ENCODE measurements at places on chromosomes 2 and 18.

DNA sequence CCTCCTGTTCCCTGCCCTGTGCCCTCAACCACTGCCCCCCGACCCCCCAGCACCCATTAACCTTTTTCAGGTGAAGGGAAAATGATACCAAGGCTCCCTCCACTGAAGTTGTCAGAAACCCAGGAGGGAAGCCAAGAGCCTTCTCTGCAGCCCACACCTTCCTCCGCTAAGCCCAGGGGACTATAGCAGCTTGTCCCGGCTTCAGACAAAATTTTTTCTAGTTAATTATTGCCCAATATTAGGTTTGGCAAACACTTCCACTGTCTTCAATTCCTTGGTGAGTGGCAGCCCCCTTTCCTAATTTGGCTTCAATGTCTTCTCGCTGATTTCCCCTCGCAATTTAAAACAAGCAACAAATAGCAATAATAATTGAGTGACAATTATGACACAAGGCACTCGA, 23.9 kb downstream of the RFX8 start:
- DNase-seq, result no peak

GRCh38 chr2:120474486-120474885, 128.6 kb downstream of the INHBB start:
- no peak for DNase-seq

- DNase-seq, result no peak
These were observed 2.4 kb upstream of the HOXD8 start for GRCh38 chr2:176126929-176127773.

GRCh38 chr2:52594026-52594425, 1173.6 kb upstream of the CHAC2 start:
- no peak for DNase-seq

DNA sequence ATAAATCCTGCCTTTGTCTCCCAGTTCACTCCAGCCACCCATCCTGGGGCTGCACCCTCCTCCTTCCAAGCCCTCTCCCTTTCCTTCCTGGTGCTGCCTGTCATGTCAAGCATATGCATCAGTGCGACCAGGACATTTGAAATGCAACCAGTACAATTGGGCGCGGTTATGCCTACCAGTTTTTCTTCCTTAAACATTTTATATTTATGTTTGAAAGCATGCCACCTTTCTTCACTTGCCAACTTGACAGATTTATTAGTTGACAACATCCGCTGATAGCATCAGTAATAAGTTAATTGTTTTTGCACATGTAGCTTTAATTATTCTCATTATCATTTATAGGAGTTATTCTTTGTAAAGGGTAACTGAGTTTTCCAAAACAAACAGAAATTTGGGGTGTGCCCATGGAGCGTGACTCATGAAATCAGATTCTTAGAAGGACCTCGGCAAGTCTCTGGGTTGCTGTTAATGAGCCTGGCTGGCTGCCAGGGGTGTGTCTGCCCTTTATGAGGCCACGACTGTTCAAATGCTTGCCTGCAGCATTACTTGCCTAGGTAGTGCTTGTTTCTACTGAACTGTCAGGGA, 32.8 kb upstream of the IL1B start:
- DNase-seq, result no peak

All from stimulated activated CD8-positive, alpha-beta memory T cell treated with anti-CD3 and anti-CD28 coated beads, Interleukin-15, amount 100 ng/mL, for 4 hours (primary cell).